ENCODE measurements at places on chromosomes 3 and 15. TPM values are rescaled to one million over a fixed set of nuclear protein-coding genes. Genes with fewer than 3 reads are reported as not detected.

Gene GOLGA8S
- total RNA-seq: 0.40 TPM

DNA sequence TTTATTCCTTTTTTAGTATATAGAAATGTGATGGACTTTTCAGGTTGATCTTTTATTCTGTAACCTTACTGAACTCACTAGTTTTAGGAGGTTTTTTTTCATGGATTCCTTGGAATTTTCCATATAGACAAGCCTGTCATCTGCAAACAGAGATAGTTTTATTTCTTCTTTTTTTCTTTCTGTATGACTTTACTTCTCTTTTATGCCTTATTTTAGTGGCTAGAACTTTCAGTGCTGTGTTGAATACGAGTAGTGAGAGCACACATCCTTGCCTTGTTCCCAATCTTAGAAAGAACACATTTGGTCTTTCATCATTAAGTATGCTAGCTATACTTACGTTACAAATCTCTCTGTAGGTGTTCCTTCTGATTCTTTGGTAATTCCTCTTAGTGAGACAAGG, 336.5 kb downstream of the PTPRG start:
- H3K27me3 ChIP-seq: no peaks in the 10 kb centered on the region
- no peaks in the 10 kb centered on the region for H3K36me3 ChIP-seq
- H3K4me3 ChIP-seq: no peak overlapping the region
- no peak for DNase-seq
- peaks cover 24% of the 10 kb centered on the region for H3K4me1 ChIP-seq

DNA sequence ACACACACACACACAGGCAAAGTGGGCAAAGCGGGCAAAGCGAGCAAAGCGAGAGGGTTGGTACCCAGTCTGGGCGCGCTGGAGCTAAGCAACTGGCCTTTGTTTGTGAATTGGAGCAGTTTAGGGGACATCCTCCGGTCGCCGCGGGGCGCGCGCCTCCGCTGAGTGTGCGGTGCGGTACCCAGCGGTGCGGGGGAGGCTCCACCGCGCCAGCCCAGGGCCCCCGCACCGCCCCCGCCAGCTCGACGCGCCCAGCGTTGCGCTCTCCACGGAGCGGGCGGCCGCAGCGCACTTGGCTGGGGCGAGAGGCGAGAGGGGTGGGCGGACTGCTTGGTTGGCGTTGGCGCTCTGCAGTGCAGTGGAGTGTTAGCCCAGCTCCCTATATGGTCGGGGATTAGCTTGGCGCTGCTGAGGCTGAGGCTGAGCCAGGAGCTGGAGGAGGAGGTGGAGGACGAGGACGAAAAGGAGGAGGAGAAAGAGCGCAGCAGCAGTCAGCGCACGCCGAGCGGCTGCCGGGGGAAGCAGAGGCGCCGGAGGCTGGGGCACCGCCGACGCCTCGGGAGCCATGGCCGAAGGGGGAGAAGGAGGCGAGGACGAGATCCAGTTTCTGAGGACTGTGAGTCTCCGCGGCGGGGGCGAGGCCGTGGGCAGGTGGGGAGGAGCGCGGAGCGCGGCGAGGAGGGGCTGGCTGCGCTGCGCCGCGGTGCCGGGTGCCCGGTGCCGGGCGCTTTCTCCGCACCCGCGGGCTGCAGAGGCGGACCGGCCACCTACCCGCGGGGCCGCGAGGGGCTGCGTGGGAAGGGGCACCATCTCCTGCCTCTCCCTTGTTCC, at the start of gene RYR3:
Gene RYR3 (plus strand): TSS at position 487 of the 831 bp plus-strand sequence. CDS start 79 bp downstream, at position 566.
- peaks cover 7% of the 10 kb centered on the region for H3K27me3 ChIP-seq
- no peaks in the 10 kb centered on the region for H3K4me1 ChIP-seq

Gene BUB1B
- 8.0 TPM for total RNA-seq

- no peaks in the 10 kb centered on the region for H3K36me3 ChIP-seq
- no peaks in the 10 kb centered on the region for H3K27me3 ChIP-seq
- H3K4me3 ChIP-seq: no peak overlapping the region
- no peak for DNase-seq
Observed at GRCh38 chr15:85959611-85960010, 120.1 kb upstream of the AGBL1 start.

DNA sequence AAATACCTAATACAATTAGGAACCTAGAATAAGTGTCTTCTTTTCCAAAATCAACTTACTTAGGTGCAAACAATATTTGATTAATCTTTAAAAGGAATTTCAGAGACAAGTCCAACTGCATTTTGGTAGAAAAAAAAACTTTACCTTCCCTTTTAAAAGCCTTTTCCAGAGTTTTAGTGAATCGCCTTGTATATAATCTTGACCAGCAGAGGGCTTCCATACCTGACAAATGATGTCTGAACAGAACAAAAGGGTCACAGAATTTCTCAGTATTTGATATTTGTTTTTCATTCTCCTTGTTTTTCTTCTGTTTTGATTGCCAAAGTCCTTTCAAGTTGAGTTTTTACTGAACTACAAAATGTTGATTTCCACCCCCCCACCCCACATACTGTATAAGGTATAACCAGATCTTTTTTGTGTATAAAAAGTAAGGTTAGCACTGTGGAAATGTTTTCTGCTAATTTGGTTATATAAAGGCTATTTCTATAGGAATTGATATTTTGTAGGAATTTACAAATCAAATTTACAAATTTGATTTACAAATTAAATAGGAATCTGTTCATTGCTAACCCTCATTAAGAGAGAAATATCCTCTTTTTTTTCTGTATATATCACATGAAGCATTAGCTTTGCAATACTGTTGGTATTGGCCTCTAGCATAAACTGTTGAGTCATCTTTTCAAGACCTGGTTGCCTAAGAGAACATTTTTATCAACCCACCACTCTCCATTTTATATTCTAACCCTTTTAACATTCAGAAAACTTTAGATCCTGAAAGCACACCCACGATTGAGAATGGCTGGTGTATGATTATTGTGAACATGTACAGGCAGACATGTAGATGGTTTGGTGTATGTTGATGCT, 464.1 kb upstream of the RARB start:
- no peaks in the 10 kb centered on the region for H3K36me3 ChIP-seq
- H3K27ac ChIP-seq: no peak overlapping the region
- no peaks in the 10 kb centered on the region for H3K4me1 ChIP-seq
- DNase-seq: peak; percentile 71

- no peak overlapping the region for H3K4me3 ChIP-seq
- H3K27ac ChIP-seq: no peak overlapping the region
- no peak for DNase-seq
- H3K4me1 ChIP-seq: peaks cover 4% of the 10 kb centered on the region
- no peaks in the 10 kb centered on the region for H3K36me3 ChIP-seq
Observed at GRCh38 chr15:66897971-66898370, 167.4 kb upstream of the SMAD3 start.

Gene RTP3
- not detected for total RNA-seq

GRCh38 chr3:52234516-52235447, 4.2 kb downstream of the TWF2 start:
- no peaks in the 10 kb centered on the region for H3K27me3 ChIP-seq
- H3K27ac ChIP-seq: peak overlapping the region; percentile 51
- H3K4me1 ChIP-seq: peaks cover 13% of the 10 kb centered on the region
- peaks cover 47% of the 10 kb centered on the region for H3K36me3 ChIP-seq

Gene CORO2B
- total RNA-seq: 12.5 TPM

GRCh38 chr3:36650271-36650671, 114.1 kb downstream of the DCLK3 start:
- H3K36me3 ChIP-seq: no peaks in the 10 kb centered on the region
- no peak overlapping the region for H3K4me3 ChIP-seq
- H3K27me3 ChIP-seq: no peaks in the 10 kb centered on the region
- H3K27ac ChIP-seq: no peak overlapping the region
- no peaks in the 10 kb centered on the region for H3K4me1 ChIP-seq

- no peak for DNase-seq
- no peaks in the 10 kb centered on the region for H3K36me3 ChIP-seq
- no peak overlapping the region for H3K4me3 ChIP-seq
- H3K27me3 ChIP-seq: no peaks in the 10 kb centered on the region
- no peaks in the 10 kb centered on the region for H3K4me1 ChIP-seq
- H3K27ac ChIP-seq: no peak overlapping the region
Observed at GRCh38 chr3:107868449-107868848, 222.4 kb downstream of the CD47 start.

DNA sequence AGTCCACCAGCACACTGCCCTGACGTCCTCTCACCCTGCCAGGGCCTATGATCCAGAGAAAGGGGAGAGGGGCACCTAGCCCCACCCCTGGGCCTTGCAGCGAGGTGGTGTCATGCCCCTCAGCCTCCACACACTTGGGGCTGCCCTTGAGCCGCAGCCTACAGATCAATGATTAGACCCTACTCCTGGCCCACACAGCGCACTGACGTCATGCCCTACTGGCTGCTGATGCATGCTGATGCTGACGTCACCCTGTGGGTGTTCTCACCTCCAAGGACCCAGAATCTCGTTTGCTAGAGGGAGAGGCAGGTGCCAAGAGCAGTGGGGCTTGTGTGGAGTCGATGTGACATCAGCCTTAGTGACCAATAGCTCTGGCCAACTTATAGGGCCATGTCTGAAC, 18.0 kb downstream of the ARL14 start:
- no peaks in the 10 kb centered on the region for H3K27me3 ChIP-seq
- H3K36me3 ChIP-seq: no peaks in the 10 kb centered on the region

Gene GPR171
- 1.5 TPM for total RNA-seq

Gene CD86
- total RNA-seq: 11.5 TPM

DNA sequence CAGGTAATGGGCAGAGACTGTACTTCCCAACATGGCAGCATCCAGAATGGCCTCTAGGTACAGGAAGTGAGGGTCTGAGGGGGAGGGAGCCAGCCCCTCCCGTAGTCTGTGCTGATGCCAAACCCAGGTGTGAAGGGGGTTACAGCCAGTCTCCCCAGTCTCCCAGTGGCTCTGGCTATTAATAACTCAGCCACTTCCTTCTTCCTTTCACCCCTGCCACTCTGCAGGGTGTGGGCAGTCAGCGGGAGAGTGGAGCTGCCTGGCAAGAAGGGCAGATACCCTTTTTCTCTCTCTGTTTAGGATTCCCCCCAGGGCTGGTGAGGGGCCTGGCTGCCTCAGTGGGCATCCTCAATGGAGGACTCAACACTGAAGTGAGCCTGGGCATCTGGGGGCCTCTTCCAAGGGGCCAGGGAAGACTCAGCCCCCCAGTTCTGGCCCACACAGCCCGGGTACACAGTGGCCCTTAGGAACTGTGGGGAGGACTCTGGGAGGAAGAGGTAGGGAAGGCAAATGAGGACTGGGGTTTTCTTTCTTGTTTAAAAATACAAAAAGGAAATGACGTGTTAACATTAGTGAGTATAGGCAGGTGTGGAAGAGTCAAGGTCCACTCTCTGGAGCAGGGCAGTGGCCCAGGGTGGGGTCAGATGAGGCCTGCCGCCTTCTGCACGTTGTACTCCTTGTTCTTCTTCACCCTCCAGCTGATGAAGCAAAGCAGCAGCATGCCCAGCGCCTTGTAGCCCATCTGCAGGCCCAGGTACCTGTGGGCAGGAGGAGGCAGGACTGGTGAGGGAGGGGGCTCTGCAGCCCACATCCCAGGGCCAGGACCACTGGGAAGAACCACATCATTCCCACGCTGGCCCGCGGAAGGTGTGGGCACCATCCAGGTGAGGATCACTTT, 38.6 kb upstream of the RAB6B start:
- DNase-seq: no peak
- no peaks in the 10 kb centered on the region for H3K4me1 ChIP-seq

- no peak overlapping the region for H3K27ac ChIP-seq
- H3K36me3 ChIP-seq: peaks cover 26% of the 10 kb centered on the region
- peaks cover 17% of the 10 kb centered on the region for H3K4me1 ChIP-seq
- no peak for DNase-seq
- H3K4me3 ChIP-seq: no peak overlapping the region
- H3K27me3 ChIP-seq: no peaks in the 10 kb centered on the region
Observed at GRCh38 chr3:63980830-63981498, 42.3 kb downstream of the PSMD6 start.

DNA sequence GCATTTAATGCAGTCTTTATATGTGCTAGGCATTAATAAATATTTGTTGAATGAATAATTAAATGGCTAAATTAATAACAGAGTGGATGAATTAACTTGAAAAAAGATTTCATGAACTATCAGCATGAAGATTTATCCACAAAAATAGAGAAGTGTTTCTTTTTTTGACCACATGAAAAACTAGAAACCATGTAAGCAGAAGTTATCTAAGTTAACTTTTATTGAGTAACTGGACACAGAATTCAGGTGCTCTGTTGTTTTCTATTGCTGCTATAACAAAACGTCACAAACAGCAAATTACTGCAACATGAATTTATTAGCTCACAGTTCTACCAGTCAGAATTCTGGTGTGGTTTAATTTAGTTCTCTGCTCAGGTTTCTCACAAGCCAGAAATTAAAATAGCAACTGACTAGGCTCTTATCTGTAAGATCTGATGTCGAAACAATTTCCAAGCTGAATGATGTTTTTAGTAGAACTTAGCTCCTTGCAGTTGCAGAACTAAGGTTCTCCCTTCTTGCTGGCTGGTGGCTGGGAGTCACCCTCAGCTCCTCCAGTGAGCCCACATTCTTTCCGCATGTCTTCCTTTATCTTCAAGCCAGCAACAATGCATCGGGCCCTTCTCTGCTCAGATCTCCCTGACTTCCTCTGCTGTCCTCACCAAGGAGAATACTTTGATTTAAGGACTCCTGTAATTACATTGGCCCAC, 810.2 kb upstream of the ALCAM start:
- DNase-seq: no peak
- no peak overlapping the region for H3K4me3 ChIP-seq
- no peak overlapping the region for H3K27ac ChIP-seq
- H3K4me1 ChIP-seq: no peaks in the 10 kb centered on the region

GRCh38 chr3:106228271-106228670, 359.5 kb upstream of the CBLB start:
- no peaks in the 10 kb centered on the region for H3K4me1 ChIP-seq
- H3K27me3 ChIP-seq: no peaks in the 10 kb centered on the region
- no peak for DNase-seq
- H3K4me3 ChIP-seq: no peak overlapping the region
- H3K36me3 ChIP-seq: no peaks in the 10 kb centered on the region
- no peak overlapping the region for H3K27ac ChIP-seq

DNA sequence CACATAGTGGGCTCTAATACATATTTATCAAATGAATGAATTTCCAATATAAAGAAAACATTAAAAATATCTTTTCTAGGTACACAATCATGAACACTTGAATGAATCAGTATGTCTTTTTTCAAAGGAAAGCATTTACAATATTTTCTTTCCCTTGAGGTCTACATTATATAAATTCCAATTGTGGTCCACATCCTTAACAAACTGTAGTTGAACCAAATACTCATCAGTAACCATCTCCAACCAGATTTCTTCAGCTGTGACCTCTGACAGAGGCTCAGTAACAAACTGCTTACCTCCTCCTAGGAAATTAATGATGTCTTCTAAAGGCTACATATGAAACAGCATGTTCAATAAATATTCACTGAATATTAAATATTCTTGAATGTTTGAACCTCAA, 58.8 kb downstream of the CFAP20DC start:
- H3K27me3 ChIP-seq: no peaks in the 10 kb centered on the region
- no peaks in the 10 kb centered on the region for H3K4me1 ChIP-seq
- H3K36me3 ChIP-seq: no peaks in the 10 kb centered on the region
- H3K27ac ChIP-seq: no peak overlapping the region

DNA sequence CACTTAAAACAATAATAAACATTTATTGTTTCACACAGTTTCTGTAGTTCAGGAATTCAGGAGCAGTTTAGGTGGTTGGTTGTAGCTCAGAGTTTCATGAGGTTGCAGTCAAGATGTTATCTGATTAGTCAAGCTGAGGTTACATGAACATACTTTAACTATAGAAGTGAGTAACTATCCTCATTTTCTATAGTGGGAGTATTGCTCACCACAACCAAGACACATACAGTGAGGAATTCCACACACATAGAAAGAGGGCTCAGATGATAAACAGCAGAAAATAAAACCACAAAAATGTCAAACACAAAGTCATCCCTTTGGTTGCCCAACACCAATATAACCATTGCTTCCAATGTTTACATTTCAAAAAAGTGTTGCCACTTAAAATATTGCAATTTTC, 13.6 kb downstream of the SCN11A start:
- no peaks in the 10 kb centered on the region for H3K36me3 ChIP-seq
- H3K27me3 ChIP-seq: no peaks in the 10 kb centered on the region
- no peak for DNase-seq
- no peak overlapping the region for H3K27ac ChIP-seq

Gene RASA2
- total RNA-seq: 18.3 TPM
